ENCODE measurements at places on chromosomes 2 and 18.

DNA sequence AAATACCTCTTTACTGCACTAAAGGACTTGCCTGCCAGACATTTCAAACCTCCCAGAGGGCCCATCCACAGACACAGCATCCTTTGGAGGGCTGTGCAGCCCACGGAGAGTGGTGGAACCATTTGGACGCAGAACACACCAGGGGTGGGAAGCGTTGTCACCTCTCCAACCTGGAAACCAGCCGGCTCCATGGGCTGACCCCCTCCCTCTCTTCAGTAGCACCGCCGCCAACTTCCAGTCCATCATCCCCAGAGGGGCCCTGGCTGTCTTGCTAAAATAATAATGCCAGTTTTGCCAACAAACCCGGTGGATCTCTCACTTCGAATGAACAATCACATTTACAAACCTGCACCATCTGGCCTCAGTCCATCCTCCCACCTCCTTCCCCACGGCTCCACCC is 203.9 kb downstream of the FBXO15 start:
- no peak for DNase-seq

GRCh38 chr2:198347946-198348345 is 543.6 kb downstream of the PLCL1 start:
- no peak for DNase-seq

- no peak for DNase-seq
Measured at GRCh38 chr2:202624133-202624532, 10.6 kb upstream of the FAM117B start.

DNA sequence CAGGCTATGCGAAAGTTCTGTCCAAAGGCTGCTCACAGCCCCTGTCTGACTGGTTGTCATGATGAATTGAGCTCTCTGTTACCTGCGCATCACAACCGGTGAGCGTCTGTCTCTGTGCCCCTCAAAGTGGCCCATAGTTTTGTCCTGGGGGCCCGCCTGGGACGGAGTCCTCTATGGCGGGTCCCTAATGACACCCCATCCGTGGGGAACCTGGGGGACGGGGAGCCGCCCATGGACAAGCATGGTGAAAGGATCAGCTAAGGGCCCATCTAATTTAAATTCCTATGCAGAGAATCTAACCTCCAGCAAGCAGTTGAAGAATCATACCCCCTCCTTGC is 473 bp downstream of the ELMOD3 start:
- DNase-seq = no peak

DNA sequence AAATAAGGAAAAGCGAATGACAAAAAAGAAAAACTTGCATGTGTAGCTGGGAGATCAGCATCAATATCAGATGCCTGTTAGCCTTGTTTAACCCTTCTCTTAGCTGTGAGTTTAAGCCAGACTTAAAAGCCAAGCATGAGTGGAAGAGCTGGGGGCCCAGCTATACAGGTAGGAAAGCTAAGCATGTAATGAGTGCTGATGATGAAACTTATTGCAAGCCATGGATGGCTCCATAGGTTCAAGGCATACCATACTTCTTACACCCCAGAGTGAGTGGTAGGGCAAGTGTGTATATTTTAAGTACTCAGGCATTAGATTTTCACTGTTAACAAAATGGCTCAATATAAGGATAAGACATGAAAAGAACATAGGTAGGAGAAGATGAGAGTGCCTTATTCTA is 28.0 kb downstream of the RBBP8 start:
- DNase-seq = no peak

DNA sequence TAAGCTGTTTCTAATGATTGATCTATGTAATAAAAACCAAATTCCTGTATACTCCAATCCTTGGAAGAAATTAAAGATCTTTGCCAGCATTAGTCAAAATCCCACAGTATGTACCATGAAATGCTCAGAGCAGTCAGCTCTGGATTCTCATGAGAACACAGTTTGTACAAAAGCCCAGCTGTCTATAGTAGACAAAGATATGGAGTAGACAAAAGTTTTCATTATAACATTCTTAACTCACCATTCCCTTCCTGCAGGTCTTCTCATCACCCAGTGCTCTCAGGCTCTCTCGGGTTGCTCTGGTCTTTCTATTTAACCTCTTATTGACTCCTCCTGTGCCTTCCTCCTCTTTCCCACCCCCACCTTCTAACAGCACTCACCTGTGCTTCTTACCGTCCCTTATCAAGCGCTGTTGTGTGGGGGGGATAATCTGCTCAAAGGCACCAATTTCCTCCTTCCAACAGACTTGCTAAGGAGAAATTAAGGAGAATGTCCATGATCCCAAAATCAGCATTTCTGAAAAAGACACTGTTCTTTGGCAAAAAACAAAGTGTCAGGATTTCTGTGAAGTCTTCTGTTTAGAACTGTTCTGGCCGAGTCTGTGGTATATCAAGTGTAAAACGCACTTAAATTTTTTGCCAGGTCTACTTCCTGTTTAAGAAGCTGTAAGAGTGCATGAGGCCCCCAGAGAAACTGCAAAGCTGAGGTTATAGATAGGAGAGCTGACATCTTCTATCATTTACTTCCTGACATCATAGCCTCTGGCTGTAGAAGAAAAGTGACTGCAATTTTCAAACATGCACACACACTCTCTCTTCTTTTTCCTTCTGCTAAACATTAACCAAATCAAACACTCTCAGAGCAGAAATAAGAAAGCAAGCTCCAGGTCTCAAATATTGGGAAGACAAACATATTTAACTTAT is 144.1 kb downstream of the EVA1A start:
- no peak for DNase-seq

DNA sequence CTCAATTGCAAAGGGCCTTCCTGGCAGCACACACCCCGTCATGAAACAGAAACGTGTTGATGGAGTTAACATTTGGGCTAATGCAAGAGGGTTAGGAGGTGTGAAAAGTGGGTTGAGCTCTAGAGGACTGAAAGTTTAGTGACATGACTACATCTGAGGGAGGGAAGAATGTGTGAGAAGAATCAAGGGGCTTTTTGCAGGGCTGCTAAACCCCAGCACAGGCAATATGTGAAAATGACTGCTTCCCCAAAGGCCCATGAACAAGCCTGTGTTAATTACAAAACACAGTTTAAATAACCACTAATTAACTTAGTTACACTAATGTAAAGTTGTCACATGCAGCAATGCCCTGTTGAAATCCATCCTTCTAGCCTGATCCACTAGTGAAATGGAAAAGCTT is 63.4 kb upstream of the PEX13 start:
- no peak for DNase-seq

All from stimulated activated naive CD4-positive, alpha-beta T cell (primary cell).